ENCODE measurements at places on chromosomes 2 and 18. TPM values are rescaled to one million over a fixed set of nuclear protein-coding genes. Genes with fewer than 3 reads are reported as not detected.

The BCL11A gene
- 5.6 TPM for total RNA-seq

The CCL20 gene
- 3.0 TPM for total RNA-seq

The OSR1 gene
- not detected for total RNA-seq

The GKN2 gene
- total RNA-seq, result not detected

The LYPD1 gene
- not detected for total RNA-seq

The TSPYL6 gene
- not detected for total RNA-seq

The FABP1 gene
- total RNA-seq, result 0.73 TPM

The FN1 gene
- not detected for total RNA-seq

The CTLA4 gene
- total RNA-seq, result 36.2 TPM

The CYP26B1 gene
- 0.06 TPM for total RNA-seq

The DTNB gene
- 35.2 TPM for total RNA-seq

The GAREM1 gene
- total RNA-seq, result 0.33 TPM

The SLC30A3 gene
- total RNA-seq, result not detected

The ID2 gene
- 71.1 TPM for total RNA-seq

The PLGLB2 gene
- 0.82 TPM for total RNA-seq

The ARMC9 gene
- total RNA-seq, result 1.1 TPM

The NMS gene
- total RNA-seq, result not detected

The ABHD1 gene
- 1.2 TPM for total RNA-seq

The SERPINB8 gene
- 14.6 TPM for total RNA-seq

The TPO gene
- not detected for total RNA-seq

The INHBB gene
- total RNA-seq, result 0.09 TPM

The FECH gene
- 9.6 TPM for total RNA-seq

The OTOS gene
- total RNA-seq, result not detected

The CFAP65 gene
- total RNA-seq, result not detected

The IL1B gene
- 1.1 TPM for total RNA-seq

The DNAH6 gene
- total RNA-seq, result 2.0 TPM

The COL4A3 gene
- 0.56 TPM for total RNA-seq

The DSG4 gene
- total RNA-seq, result not detected

The TCF23 gene
- not detected for total RNA-seq

The ZSWIM2 gene
- total RNA-seq, result not detected

The TRPM8 gene
- not detected for total RNA-seq

The RBMS1 gene
- total RNA-seq, result 94.2 TPM

The GNAL gene
- 0.86 TPM for total RNA-seq

The MROH2A gene
- not detected for total RNA-seq

The GDF7 gene
- 0.12 TPM for total RNA-seq

The ALPG gene
- total RNA-seq, result not detected

The TMEFF2 gene
- not detected for total RNA-seq

The MAP2 gene
- total RNA-seq, result 0.58 TPM
